ENCODE measurements at places on chromosomes 16 and 17.

GRCh38 chr16:1054660-1055556 is 17.6 kb upstream of the SSTR5 start:
- peak; percentile 93 for DNase-seq

GRCh38 chr17:74059479-74060240 is 143.8 kb upstream of the RPL38 start:
- no peak for DNase-seq

GRCh38 chr17:66518677-66519076 is 216.3 kb downstream of the PRKCA start:
- DNase-seq: no peak

GRCh38 chr16:25812215-25812614 is 120.5 kb downstream of the HS3ST4 start:
- DNase-seq: no peak

GRCh38 chr17:12046786-12047185 is 26.1 kb downstream of the MAP2K4 start:
- no peak for DNase-seq

DNA sequence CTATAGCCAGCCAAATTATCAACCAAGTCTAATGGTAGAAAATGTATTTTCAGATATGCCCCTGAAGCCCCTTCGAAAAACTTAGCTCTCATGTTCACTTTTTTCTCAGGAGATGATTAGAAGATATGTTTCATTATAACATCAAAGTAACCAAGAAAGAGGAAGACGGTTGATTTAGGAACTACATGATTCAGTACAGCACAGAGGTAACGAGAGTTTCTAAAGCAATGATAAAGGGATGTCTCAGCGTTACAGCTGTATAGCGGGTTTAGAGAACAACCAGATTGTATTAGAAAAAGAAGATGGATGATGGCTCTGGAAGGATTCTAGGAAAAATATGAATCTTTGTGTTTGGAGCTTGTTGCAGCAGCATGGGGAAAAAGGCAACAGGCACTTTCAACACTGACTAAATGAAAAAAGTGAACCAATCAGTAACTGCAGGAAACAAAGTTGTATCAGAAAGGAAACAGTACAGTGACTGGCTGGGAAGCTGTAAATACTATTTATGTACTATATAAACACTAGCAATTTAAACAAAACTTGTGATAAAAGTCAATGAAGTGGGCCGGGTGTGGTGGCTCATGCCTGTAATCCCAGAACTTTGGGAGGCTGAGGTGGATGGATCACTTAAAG is 21.5 kb downstream of the MBTD1 start:
- DNase-seq: no peak

DNA sequence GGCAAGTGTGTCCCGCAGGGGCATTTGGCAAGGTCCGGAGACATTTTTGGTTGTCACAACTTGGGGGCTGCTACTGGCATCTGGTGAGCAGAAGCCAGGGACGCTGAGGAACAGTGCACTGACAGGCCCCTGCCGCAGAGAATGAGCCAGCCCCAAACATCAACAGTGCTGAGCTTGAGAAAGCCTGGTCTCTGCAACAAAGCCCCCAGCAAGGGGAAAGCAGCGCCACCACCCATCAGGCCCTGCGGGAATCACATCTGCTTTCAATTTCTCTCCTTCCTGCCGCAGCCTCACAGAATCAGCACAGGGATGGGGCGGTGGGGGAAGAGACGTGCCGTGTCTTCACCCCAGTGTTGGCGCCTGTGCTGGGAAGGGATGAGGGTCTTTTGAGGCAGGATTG is 14.8 kb upstream of the PRPSAP1 start:
- peak; percentile 51 for DNase-seq

GRCh38 chr16:17526956-17527937 is 56.5 kb upstream of the XYLT1 start:
- no peak for DNase-seq

GRCh38 chr16:80066805-80067580 is 466.5 kb upstream of the MAF start:
- DNase-seq: no peak

GRCh38 chr16:88957887-88958577 is 19.0 kb downstream of the CBFA2T3 start:
- no peak for DNase-seq

DNA sequence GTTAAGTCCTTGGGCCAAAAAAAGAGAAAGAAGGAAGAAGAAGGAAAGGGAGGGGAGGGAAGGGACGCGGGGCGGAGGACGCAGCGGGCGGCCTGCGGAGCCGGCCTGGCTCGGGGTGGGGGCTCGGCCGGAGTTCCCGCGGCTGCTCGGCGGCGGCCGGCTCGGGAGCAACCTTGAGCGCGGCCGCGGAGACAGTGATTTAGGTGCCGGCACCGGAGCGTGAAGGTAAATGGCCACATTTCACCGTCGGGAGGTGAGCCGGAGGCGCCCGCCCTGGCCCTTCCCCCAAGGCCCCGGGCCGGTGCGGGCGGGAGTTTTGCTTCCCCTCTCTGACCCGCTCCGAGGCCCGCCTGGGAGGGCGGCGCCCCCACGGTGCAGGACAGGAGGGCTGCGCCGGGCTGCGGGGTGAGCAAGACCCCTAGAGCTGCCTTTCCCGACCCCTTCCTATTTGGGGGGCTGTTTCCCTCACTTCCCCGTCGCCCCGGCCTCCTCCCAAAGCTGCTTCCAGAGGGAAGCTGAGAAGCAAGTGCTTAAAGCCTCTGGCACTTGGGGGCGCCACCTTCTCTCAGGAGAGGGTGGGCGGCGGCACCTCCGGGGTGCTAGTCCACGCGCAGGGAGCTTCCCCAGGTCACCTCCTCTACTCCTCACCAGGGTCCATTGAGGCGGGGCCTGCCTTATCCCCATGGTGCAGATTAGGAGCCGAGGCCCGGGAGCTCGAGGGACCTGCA is 56.5 kb downstream of the MRM1 start:
- DNase-seq: peak; percentile 33

DNA sequence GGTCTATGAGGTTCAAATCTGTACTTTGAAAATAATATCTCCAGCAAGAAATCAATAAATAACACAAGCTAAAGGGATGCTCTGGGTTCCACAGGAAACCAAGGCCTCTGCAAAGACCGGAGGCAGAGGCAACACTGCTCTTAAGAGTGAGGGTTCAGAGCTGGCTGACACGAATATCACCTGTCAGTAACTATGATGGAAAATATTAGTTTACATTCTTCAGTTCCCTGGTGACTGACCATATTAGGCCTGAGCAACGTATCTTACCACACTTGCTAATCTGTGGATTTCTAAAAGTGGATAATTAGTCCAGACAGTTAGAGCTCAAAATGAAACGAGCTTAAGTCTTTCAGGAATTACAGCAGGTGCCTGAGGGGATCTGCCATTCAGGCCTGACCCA is 459.3 kb downstream of the HS3ST3B1 start:
- DNase-seq: no peak

- DNase-seq: no peak
These were observed 156.5 kb downstream of the RGS9 start for GRCh38 chr17:65293584-65294180.

DNA sequence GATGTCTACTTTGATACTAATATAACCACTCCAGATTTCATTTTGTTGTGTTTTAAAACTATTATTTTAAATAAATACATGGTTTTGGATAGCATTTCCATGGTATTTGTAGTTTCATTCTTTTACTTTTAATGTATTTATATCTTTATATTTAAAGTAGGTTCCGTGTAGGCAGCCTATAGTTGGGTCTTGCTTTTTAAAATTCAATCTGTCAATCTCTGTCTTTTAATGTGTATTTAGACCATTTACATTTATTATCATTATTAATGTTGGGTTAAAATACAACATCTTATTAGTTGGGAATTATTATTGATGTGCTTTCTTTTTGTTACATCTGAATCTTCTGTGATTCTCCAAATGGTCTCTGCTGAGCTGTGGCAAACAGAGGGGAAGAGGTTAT is 412.1 kb downstream of the NPIPA7 start:
- DNase-seq: no peak

DNA sequence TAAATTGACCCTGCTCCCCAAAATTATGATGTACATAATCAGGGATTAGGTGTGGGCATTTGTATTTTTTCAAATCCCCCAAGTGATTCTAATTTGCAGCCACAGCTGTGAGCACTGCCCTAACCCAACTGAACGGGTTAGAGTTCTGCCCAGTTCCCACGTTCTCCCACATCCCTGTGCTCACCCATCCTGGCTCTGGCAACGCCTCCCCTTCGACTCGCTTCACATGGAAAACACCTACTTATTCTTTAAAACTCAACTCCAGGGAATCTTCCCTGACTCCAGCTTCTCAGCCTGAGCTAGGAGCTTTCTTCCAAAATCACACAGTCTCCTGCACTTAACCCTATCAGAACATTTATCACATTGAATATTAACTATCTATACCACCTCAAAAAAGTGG is 17.6 kb upstream of the C16orf82 start:
- no peak for DNase-seq

GRCh38 chr17:55285340-55286301 is 20.9 kb downstream of the HLF start:
- no peak for DNase-seq

- no peak for DNase-seq
These were observed 10.3 kb downstream of the EPN2 start for GRCh38 chr17:19247473-19247872.

DNA sequence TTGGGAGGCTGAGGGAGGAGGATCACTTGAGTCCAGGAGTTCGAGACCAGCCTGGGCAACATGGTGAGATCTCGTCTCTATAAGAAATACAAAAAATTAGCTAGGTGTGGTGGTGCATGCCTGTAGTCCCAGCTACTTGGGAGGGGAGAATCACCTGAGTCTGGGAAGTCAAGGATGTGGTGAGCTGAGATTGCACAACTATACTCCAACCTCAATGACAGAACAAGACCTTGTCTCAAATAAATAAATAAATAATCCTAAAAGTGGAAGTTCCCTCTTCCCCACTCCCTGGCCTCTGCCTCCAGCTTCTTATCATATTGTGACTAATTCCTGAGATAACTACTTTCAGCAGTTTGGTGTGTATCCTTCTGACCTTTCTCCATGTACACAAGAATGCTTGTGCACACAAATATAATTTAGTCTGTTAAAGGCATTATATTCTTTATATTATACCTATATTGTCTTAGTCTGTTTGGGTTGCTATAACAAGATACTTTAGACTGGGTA is 23.5 kb upstream of the DNAJA2 start:
- DNase-seq: no peak

GRCh38 chr17:44775136-44775837 is 16.5 kb downstream of the ADAM11 start:
- peak; percentile 99 for DNase-seq

GRCh38 chr17:37133136-37133535 is 184.4 kb downstream of the AATF start:
- DNase-seq: no peak

DNA sequence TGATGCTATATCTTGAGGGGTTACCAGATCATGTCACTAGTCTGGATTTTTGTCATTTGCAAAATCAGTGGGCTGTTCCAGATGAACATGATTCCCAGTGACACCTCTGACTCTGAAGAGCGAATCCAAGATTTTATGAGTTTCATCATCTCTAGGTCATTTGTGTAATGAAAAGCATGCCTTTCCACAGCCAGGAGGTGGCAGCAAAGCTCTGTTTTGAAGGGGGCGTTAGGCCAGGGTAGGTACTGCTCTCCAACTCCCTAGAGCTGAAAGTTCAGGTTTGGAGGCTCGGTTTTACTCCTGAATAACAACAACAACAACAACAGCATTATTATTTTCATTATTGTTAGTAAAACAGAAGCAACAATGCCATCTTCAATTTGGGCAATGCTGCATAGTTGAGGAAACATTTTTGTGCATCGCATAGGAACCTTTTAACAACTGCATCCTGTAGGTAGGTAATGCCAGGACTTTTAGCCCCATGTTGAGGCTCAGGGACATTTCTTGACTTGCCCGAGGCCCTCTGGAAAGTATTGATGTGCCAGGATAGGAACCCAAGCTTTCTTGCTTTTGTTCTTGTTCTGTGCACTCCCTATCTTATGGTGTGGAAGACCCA is 77.0 kb downstream of the MYH13 start:
- peak; percentile 82 for DNase-seq

DNA sequence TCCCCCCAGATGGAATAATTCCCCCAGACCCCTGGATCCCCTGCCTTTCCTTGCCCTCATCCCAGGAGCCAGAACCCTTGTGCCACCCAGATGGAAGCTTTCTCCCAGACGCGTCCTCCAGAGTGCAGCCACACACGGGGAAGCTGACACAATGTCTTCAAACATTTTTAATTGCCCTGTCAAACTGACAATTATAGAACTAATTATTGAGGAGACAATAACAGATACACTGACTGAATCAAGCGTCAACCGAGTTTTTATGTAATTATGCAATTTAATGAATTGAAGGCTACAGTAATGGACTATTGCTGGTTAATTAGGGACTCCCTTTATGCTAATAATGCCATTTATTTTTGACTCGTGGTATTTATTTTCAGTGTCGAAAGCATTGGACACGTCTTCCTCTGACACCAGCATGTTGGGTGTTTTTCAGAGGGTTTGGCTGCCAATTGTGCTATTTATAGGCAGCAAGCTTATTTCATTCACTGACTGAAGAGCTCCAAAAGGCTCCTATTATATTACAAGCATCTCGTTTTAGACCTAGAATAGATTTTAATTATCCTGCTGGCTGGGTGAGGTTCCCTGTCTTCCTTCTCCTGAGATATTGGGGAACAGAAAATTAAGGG is 298.2 kb upstream of the C16orf82 start:
- no peak for DNase-seq

DNA sequence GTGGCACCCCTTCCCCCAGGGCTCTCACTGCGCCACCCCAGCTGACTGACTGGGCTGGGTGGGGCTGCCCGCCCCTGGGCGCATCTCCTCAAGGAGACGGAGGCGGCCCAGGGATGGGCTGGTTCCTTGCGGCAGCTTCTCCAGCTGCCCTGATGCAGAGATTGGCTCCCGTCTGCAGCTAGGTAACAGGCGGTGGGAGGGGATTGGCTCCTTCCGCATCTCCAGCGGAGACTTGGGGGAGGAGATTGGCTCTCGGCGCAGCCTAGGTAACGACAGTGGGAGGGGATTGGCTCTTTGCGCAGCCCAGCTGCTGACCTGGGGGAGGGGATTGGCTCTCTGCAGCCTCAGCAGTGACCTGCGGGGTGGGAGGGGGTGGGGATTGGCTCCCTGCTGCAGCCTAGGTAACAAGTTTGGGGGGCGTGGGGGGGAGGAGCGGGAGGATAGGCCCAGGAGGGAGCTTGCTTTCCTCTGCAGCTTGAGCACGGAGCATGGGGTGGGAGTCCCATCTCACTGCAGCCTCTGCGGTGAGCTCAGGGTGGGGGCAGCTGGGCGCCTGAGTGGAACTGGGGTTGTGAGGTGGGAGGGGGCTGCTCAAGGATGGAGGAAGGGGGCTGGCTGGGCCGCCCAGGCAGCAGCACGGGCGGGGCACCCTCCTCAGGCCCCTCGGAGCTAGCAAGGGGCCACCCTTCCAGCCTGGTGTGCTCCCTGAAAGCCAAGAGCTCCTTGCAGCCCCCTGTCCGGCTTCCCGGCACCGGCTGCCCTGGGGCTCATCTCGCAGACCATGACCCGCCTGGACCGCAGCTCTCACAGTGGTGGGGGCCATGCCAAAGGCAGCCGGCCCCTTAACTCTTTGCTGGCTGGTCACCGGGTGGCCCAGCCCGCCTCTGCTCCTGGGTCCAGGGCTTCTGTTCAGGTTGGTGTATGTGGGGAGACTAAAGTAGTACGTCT is 6.4 kb downstream of the NFE2L1 start:
- peak; percentile 77 for DNase-seq
